ENCODE measurements at places on chromosomes 7 and 10. TPM values are rescaled to one million over a fixed set of nuclear protein-coding genes. Genes with fewer than 3 reads are reported as not detected.

ING3 gene
- total RNA-seq = 31.2 TPM

DNA sequence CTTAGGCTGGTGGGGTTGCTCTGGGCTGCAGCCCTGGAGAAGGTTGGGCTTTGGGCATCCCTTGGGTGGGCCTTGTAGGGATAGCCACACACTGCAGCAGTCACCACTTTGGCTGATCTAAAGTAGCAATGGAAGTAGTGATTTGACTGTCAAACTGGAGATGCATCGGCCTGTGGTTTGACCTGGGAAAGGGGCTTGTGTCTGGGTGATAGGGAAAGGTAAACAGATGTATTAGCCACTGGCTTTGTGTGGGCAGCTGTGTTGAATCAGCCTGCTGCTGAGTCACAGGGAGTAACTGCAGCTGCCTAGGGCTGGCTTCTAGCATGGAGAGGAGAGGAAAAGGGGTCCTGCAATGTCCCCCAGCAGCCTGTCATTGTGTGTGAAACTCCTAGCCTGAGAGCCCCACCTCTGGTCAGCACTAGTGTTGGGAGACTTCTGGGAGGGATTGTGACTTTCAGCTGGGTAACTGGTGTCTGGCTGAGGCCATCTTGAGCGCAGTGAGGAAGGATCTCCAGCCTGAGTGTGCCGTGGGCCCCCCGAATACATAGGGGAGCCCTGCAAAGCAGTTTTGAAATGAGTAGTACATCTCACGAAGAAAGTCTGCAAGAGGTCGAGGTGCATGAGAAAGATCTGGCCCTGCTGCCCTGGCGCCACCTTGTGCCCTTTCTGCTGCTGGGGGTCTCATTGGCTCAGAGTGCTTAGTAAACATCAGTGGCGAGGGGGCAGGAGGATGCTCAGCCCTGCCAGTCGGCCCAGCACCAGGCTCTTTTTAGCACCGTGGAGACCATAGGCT is 117.3 kb downstream of the FANK1 start:
- peaks cover 38% of the 10 kb centered on the region for H3K4me1 ChIP-seq
- H3K27me3 ChIP-seq = no peaks in the 10 kb centered on the region
- H3K4me3 ChIP-seq = no peak overlapping the region
- no peaks in the 10 kb centered on the region for H3K36me3 ChIP-seq

DNA sequence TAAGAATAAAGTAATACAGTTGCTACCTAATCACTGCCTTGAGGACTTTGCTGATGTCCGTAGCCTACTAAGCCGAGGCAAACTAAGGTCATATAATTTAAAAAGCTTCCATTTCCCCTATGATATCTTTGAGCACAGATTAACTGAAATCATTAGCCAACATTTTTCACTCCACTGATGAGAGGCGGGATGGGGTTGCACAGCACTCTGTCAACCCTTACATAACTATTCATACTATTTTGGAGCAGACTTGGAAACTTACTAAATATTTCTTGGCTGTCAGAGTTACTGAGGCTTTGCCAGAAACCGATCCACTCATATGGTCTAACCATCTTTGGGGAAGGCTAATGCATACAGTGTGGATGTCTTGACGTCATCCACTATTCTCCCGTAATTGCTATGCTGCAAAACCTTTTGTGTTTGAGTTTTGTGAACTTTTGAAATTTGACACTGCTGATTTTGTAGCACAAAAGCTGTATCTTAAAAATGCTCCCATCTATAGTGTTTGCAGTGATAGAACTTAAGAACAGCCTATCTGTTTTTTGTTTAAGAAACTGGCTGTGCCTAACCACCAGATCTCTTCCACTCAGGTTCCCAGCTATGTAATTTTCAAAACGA is 248.7 kb downstream of the TSPAN12 start:
- no peak for DNase-seq
- no peaks in the 10 kb centered on the region for H3K4me1 ChIP-seq
- no peak overlapping the region for H3K4me3 ChIP-seq
- no peak overlapping the region for H3K27ac ChIP-seq

UCMA gene
- not detected for total RNA-seq

DNA sequence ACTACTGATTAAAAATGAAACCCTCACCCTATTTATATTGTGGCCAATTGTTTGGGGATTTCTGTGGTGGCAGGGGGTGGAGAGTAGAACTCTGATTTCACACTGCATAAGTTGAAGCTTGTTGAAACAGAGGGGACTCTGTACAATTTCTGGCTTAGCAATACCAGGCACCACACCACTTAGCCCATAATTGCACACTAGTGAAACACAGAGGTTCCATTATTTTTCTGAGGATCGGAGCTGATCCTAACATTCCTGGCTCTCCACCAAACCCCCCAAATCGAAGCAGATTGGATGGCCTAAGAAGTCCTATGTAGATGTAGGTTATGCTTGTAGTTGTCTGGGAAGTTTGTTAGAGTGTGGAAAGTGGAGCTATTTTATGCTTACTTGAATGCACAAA is 47.0 kb downstream of the PTN start:
- no peak overlapping the region for H3K27ac ChIP-seq
- no peak for DNase-seq
- no peak overlapping the region for H3K4me3 ChIP-seq
- no peaks in the 10 kb centered on the region for H3K4me1 ChIP-seq
- no peaks in the 10 kb centered on the region for H3K27me3 ChIP-seq

GRCh38 chr10:76112826-76113150 is 681.4 kb downstream of the LRMDA start:
- H3K4me3 ChIP-seq = no peak overlapping the region
- DNase-seq = no peak
- no peaks in the 10 kb centered on the region for H3K27me3 ChIP-seq
- no peak overlapping the region for H3K27ac ChIP-seq

DNA sequence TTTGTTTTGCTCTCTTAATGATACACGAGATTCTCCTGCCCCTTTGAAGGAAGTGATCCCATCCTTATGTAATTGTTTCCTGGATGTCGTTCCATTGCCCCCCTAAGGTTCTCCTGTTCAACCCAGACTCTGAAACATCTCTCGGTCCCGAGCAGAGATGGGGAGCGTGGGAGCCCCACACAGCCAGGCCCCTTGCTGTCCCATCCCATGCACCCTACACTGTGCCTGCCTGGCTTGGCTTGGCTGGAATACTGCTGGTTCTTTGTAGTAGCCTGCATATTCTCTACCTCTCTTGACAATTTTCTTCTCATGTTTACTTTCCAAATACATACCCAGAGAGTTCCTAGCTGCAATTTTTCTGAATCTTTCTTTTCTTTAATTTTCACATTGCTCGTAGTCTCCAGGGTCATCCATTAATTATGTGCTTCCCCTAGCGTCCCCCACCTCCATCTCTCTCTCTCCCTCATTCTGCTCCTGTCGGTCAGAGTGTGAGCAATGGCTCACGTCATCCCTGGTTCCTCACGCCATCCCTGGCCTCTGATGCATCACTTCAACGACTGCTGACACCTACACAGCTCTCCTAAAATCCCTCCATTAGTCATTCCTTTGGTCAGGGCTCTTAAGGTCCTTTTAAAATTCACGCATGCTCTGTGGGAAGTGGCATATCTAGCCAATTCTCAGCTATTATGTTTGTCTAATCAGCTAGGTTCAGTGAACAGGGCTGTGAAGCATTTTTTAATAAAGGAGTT is 32.5 kb upstream of the GPR158 start:
- H3K36me3 ChIP-seq = no peaks in the 10 kb centered on the region
- no peak overlapping the region for H3K4me3 ChIP-seq
- DNase-seq = no peak
- no peak overlapping the region for H3K27ac ChIP-seq
- H3K27me3 ChIP-seq = no peaks in the 10 kb centered on the region
- H3K4me1 ChIP-seq = no peaks in the 10 kb centered on the region

GRCh38 chr10:13051126-13051694 is 48.8 kb upstream of the OPTN start:
- no peak overlapping the region for H3K27ac ChIP-seq
- H3K4me3 ChIP-seq = no peak overlapping the region
- DNase-seq = no peak
- no peaks in the 10 kb centered on the region for H3K27me3 ChIP-seq
- no peaks in the 10 kb centered on the region for H3K36me3 ChIP-seq

PNLIPRP1 gene
- total RNA-seq = not detected

DNA sequence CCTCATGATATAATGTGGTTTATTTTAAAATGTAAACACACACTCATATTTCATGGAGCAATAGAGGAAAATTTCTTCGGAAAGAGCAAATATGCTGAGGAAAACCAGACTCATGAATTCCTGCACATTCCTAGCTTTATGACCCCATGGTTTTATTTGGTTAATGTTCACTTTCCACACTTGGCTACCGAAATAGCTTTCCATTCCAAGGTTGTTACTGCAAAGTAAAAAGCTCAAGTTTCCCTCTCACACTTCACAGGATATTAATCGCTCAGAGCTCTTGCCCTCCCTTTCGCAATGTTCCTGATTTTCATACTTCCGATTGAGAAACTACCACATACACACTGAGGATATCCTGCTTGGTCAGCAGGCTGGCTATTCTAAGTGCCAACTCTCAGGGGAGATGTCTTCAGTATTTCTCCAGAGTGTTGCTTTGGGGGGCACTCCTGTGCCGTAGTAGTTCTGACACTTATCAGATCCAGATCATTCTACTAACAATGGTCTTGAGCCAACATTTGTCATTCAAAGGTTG is 77.5 kb upstream of the STEAP1B start:
- H3K4me3 ChIP-seq = no peak overlapping the region
- no peaks in the 10 kb centered on the region for H3K27me3 ChIP-seq
- no peaks in the 10 kb centered on the region for H3K36me3 ChIP-seq
- H3K4me1 ChIP-seq = peaks cover 33% of the 10 kb centered on the region
- H3K27ac ChIP-seq = peak overlapping the region; percentile 76

KNDC1 gene
- not detected for total RNA-seq

CCL26 gene
- 15.1 TPM for total RNA-seq

- peaks cover 10% of the 10 kb centered on the region for H3K4me1 ChIP-seq
- peak; percentile 13 for DNase-seq
- H3K27me3 ChIP-seq = peaks cover 65% of the 10 kb centered on the region
- H3K27ac ChIP-seq = no peak overlapping the region
Observed at GRCh38 chr7:103989785-103990767, 618 bp upstream of the RELN start.

DNA sequence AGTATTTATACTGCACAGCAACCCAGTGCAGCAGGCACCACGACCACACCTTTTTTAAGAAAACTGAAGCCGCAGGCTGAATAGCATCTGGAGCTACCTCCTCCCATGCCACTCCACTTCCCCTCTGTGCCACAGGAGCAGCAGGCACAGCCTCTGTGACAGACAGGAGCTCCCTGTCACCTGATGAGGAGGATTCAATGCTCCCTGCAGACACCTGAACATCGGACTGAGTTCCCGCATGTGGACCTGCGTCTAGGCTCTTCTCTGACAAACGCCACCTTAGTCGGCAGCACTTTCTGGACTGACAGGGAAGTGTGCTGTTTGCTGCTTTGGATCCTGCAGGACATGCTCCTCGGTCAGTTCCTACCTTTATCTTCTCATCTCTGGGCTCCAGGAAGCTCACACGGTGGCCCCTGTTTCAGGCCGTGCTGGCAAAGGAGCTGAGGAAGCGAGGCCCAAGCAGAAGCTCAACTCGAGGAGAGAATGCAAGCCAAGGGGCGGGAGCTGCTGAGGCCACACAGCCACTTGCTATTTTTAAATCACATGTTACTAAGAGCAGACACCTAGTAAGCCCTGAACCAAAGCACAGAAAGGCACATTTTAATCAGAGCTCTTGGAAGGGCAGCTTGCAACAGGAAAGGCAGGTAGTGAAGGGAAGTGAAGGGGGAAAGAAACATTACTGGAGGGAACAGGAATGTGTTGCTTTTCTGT is 56.6 kb downstream of the VOPP1 start:
- DNase-seq = no peak
- no peak overlapping the region for H3K4me3 ChIP-seq
- H3K4me1 ChIP-seq = no peaks in the 10 kb centered on the region
- H3K36me3 ChIP-seq = peaks cover 70% of the 10 kb centered on the region

DNA sequence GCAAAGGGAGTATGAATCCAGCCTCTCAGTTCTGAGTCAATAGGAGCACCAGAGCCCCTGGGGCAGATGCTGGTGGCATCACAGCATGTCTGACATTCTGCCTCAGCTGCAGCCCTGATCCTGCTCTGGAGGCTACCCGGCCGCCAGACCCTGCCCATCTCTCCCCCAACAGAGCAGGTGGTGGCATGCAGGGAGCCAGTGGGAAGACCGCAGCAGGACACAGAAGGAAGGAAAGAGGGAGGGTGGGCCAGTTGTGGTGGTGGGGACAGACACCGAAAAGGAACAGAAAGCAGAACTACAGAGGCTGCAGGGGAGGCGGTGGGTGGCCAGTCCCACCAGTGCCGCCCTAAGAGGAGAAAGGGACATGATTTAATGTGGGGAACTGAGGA is 35.3 kb downstream of the BLNK start:
- H3K4me1 ChIP-seq = no peaks in the 10 kb centered on the region
- no peak overlapping the region for H3K4me3 ChIP-seq
- no peak overlapping the region for H3K27ac ChIP-seq

- H3K27me3 ChIP-seq = no peaks in the 10 kb centered on the region
- H3K36me3 ChIP-seq = no peaks in the 10 kb centered on the region
- H3K27ac ChIP-seq = no peak overlapping the region
Observed at GRCh38 chr7:11458736-11459483, 373.1 kb downstream of the THSD7A start.

GIMAP6 gene
- not detected for total RNA-seq

DNA sequence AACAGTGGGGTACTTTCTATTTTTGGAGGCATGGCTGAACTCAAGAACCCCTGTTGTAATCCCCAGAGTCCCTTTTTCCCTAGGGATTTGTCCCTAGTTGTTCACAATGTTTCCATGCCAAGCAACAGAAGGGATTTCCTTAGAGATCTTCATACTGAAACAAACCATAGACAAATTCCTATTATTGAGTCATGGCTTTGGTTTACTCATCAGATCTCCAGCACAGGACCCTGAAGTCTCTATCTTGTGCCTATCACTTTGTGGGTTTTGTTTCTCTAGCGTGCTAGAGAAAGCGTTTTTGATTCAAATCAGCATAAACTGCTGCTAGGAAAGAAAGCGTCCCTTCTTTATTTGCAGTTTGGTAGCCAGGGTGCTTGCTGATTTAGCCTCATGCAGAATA is 165.0 kb downstream of the BAMBI start:
- H3K4me1 ChIP-seq = peaks cover 61% of the 10 kb centered on the region
- peak overlapping the region; percentile 96 for H3K27ac ChIP-seq
- H3K27me3 ChIP-seq = no peaks in the 10 kb centered on the region
- no peak overlapping the region for H3K4me3 ChIP-seq

EN2 gene
- not detected for total RNA-seq

- no peaks in the 10 kb centered on the region for H3K36me3 ChIP-seq
- H3K4me3 ChIP-seq = no peak overlapping the region
- H3K27ac ChIP-seq = no peak overlapping the region
- no peaks in the 10 kb centered on the region for H3K27me3 ChIP-seq
- no peak for DNase-seq
Observed at GRCh38 chr7:25732766-25733217, 419.2 kb upstream of the NFE2L3 start.

GPR26 gene
- total RNA-seq = not detected

Data from SJSA1 (cell line).